ENCODE measurements at places on chromosomes 6 and 20.

GRCh38 chr20:45611054-45611453, 18.5 kb upstream of the WFDC10A start:
- DNase-seq = no peak

DNA sequence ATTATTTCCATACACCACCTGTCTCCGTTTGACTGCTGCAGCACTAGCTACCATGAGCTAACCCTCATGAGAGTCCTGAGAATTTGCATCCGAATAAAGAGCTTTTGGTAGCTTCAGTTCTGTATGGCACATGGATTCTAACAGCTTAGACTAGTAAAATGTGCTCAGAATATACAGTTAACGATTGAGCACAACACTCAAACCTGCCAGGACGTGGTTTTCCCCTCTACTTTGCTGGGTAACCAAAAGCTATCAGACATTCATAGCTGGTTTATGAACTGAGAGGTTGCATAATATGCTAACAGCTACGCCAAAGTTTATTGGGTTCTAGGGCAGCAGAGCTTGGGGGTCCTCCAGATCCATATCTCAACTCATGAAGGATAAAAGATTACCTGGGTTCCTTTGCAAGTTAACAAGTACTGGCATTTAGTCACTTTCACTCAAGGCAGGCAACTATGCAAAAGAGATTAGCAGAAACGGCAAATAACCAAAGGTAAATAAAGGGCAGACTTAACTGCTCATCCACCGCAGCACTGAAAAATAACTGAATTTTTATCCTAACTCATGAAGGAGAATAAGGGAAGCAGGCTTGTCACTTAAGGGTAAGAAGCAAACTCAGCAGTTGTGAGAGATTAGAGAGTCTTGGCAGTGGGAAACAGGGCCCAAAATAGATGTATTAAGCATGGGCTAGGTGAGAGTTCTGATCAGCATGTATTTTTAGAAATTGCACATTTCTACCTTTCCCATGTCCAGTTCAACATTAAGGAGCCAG, 29.4 kb downstream of the NUDT3 start:
- no peak for DNase-seq

DNA sequence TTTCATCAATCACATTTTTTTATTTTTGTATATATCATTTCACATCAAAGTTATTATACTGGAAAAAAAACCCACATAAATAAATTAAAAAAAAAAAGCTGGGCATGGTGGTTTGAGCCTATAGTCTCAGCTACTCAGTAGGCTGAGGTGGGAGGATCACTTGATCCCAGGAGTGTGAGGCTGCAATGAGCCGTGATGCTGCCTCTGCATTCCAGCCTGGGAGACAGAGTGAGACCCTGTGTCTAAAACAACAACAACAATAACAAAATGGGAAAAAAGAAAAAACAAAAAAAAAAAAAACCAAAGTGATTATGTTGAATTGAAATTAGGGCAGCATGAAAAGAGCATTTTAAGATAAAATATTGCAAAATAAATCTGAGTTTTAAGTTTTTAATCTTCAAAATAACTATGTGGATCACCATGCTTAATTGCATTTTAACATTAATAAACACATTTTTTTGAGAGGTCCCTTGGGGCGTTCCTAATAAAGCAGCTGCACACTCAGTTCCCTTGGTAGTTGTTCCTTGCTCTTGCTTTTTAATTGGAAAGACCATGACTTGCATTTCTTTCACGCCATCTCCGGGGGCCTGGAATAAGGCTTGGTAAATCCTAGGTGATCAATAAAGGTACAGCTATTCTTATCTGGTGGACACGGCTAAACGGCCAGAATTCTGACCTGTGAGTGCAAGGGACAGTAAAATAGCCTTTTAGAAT, 15.1 kb downstream of the NOX3 start:
- DNase-seq = no peak

DNA sequence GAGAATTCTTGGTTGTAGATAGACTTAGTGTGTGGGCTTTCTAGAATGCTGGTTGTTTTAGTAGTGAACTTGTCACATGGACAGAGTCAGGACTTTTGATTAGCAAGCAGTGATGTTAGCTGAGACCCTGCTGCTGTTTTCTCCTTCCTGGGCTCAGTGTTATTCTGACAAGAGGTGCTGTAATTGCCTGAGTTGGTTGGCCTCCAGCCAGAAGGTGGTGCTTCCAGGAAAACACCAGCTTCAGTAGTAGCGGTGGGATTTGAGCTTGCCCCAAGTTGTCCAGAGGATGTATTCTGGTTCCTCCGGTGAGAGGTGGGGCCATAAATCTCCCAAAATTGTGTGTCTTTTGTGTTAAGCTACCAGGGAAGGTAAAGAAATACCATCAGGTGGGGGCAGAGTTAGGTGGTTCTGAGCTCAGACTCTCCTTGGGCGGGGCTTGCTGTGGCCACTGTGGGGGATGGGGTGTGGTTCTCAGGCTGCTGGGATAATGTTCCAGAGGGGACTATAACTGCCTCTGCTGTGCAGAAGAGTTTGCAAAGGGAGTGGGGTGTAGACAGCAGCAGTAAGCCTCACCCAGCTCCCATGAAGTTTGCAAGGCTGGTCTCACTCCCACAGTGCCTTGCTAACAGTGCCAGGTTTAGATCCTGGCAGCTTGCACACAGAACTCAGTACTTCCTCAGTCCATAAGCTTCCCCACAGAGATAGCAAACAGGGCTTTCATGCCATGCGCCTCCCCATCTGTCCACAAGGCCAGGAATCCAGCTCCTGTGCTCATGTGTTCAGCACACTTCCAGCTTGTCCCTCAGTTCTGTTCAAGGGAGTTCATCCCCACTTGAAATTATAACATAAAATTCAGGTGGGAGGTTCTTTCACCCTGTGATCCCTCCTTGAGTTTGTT, 278.4 kb upstream of the PTCHD4 start:
- no peak for DNase-seq

GRCh38 chr6:113089056-113089455, 741.9 kb downstream of the RFPL4B start:
- DNase-seq = no peak

GRCh38 chr6:157099912-157100593, 223.3 kb downstream of the TMEM242 start:
- no peak for DNase-seq

- DNase-seq = no peak
Observed at GRCh38 chr6:77015350-77015749, 447.9 kb downstream of the HTR1B start.

GRCh38 chr6:144847916-144848315, 562.8 kb downstream of the UTRN start:
- no peak for DNase-seq

- DNase-seq = no peak
Observed at GRCh38 chr20:35826397-35826998, 54.7 kb downstream of the PHF20 start.

DNA sequence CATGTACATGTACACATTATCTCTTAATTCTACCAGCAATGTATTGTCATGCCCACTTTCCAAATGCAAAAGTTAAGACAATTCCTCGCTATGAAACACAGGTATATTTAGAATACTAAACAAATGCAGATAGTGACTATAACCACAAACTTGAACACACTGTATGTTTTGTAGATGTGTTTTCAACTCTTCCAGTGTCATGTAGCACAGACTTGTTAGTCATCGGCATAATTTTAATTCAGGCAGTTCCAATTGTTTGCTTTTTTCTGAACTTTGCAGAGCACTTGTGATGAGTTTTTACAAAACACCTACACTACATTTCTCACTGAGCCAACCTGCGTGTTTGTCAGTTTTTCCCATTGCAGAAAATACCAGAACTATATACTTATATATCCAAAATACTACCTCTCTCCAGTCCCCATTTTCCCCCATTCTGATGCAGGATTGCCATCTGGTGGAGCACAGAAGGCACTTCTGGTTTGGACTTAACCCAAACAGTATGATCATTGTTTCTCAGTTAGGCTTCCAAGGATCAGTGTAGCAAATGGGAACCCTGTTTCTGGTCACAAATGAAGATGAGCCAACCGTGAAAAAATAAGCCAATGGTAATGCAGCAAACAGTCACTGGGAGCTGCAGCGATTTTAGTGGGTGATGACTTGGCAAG, 143.4 kb downstream of the ADGRB3 start:
- no peak for DNase-seq

DNA sequence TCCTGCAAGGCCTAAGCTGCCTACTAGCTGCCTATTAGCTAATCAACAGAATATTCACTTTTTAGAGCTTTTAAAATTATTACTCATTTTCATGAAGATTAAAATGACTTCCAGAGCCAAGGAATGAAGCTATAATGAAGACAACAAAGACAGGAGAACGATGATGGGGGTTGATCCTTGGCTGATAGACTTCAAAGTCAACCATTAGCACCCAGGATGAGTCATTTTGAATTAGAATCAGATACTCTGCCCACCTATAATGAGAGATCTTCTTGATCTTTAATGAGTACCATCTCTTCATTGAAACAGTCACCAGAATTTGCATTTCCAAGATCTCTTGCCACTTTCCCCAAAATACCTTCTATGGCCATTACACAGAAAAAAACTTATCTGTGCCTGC, 56.7 kb upstream of the CDYL start:
- DNase-seq = no peak

- DNase-seq = no peak
Observed at GRCh38 chr6:148945301-148946021, 198.6 kb downstream of the UST start.

GRCh38 chr6:109038837-109039398, 55.7 kb downstream of the SESN1 start:
- DNase-seq = no peak

GRCh38 chr20:46312075-46312944, 4.0 kb upstream of the CDH22 start:
- no peak for DNase-seq

DNA sequence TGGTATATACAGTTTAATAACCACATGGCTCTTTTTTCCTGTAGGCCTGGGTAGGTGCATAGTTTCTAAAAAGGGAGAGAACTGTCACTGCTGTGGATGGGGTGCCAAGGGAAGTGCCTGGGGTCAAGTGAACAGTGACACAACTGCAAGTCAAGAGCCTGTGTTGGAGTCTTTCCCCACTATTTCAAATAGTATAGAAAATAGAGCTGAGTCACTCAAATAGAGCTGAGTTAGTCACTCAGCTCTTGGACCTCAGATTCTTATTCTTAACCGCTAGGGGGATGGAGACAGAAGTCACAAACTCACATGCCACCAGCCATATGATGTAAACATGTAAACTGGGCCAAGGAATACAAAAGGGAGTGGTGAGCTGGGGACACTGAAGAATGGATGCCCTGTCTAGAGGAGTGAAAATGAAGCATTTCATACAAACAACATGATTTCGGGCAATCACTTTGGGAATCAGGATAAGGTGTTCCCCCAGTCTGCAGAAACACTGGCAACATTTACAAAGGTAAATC, 2.1 kb downstream of the NQO2 start:
- DNase-seq = no peak

- no peak for DNase-seq
Observed at GRCh38 chr20:5949943-5950270, 426 bp downstream of the TRMT6 start.

- DNase-seq = no peak
Observed at GRCh38 chr20:2793471-2793870, 7.0 kb downstream of the CPXM1 start.

DNA sequence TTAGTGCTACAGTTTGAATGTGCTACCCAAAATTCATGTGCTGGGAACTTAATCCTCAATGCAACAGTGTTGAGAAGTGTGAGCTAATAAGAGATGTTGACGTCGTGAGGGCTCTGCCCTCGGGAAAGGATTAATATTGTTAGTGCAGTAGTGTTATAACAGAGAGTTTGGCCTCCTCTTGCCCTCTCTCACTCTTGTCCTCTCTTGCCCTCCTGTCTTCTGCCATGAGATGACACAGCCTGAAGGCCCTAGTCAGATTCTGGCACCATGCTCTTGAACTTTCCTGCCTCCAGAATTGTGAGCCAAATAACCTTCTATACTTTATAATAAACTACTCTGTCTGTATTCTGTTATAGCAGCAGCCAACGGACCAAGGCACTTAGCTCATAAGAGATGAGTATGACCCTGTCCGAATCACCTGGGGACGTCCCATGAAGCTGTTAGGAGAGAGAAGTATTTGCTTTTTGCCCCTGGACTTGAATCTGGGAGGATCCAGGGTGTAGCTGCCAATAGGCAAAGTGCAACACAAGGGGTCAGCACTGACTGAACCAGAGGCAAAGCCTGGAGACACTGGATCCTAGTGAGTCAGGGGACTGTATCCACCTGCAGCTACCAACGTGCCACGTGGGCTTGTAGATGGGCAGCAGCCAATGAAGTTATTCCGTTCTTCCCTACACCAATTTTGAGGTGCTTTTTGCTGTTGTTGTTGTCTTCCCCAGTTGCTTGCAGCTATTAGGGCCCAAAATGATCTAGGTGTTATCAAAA, 233.7 kb downstream of the THBS2 start:
- DNase-seq = no peak

DNA sequence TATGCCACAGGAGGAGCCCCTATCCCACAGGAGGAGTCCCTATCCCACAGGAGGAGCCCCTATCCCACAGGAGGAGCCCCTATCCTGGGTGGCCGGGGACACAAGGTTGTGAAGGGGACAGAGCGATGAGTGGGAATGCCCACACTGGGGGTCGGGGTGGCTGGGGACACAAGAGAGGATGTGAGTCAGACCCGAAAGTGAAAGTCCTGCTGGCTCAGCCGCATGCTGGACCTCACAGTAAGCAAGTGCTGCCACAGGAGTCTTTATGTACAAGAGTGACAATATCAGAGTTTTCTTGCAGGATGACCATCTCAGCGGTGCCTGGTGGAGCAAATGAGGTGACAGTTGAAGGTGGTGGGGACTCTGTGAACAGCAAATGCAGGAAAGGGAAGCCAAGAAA, 93.7 kb downstream of the PSMB1 start:
- no peak for DNase-seq

GRCh38 chr6:123804787-123805540, 1.3 kb downstream of the NKAIN2 start:
- no peak for DNase-seq

DNA sequence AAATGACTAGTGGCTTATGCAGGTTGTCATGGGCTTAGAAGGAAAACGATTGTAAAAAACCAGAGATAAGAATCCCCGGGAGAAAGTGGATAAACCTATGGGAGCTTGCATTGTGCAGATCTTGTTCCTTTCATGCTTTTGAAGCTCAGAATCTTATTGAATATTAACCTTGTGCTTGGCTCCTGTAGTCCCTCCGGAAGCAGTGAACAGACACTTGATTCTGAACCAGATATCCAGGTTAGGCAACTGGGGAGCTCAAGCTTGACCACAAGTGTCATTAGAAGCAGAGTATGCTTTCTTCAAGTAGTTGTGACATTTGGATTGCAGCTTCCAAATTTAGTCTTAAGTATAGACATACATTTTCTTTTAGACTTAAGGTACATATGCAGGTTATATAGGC, 212.6 kb upstream of the MOCS1 start:
- DNase-seq = no peak

DNA sequence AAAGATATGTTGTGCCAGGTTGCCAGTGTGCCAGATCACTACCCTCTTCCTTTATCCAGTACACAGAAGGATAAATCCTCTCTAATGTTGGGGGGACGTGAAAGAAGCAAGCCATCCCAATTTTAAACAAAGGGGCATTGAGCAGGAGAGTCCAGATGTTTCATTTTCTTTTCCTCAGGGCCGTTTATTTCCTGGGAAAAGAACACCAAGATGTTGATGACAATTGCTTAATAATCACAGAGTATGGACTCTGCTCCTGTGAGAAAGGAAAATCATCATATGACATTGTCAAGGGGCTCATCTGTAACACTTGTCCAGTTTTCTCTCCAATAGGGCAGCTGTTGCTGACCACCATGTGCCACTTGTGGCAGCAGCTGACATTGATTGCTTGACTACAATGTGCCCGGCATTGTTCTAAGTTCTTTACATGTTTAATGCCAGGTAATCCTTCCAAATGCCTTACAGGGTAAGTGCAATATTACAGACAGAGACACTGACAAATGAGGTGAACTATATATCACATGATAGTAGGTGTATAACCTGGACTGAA, 161.4 kb downstream of the CD109 start:
- DNase-seq = no peak

GRCh38 chr20:54345301-54345724, 130.1 kb upstream of the DOK5 start:
- no peak for DNase-seq
